ENCODE measurements at places on chromosomes 6 and 20.
A peak's percentile ranks its signal among the peaks of the same experiment; 100 is the strongest.

- peak; percentile 47 for DNase-seq
Observed at GRCh38 chr6:26249957-26250697, 114.9 kb upstream of the BTN3A2 start.

DNA sequence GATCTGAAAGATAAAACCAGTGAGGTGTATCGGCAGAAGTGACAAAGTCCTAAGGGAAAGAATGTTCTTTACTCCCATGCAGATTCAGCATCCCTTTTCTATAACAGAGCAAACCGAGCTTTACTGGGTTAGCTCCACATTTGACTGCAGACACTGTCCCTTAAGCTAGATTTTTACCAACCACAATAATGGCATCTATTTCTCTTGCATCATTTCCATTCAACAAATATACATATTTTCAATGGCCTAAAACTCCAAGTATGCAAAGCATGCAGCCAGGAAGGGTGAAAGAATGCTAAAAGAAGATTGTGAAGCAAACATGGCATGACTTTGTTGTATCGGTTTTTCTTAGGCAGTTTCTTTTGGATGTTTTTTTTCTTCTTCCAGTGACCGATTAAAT lies 255.4 kb downstream of the OGFRL1 start:
- no peak for DNase-seq

GRCh38 chr6:157045831-157046454 lies 268.8 kb downstream of the ARID1B start:
- DNase-seq, result no peak

GRCh38 chr6:92376691-92377090 lies 1042.7 kb downstream of the EPHA7 start:
- no peak for DNase-seq

DNA sequence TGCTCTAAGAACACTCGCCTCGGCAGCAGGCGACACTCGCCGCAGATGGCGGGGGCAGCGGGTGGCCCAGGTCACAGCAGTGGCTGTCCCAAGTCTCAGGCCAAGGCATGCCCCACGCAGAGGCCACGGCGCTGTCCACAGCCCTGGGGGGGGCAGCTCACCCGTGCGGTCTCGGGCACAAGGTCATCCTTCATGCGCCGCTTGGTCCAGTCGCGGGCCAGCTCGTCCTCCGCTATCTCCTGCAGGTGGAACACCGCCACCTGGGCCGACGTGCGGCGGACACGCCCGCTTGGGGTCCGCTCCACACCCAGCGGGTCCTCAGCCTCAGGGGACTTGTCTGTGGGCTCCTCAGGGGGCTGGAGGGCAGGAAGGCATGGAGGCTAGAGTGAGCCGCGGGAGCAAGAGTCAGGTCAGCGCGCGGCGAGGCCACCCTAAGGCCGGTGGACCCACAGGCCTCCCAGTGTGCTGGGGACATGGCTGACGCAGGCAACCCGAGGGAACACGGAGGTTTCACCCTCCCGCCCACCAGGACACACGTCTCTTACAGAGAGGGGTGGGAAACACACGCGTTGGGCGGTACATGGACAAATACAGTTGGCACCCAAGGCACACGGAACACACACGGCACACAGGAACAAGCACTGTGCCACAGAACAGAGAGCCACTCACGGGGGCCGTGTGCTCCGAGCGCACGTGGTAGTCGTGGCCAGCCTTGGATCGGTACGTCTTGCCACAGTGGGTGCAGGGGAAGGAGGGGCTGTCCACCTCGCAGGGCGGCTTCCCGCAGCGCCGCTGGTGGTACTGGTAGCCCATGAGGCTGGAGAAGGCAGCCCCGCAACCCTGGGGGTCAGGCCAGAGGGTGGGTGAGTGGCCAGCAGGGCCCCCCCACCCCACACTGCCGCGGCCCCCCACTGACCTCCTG lies 6.5 kb upstream of the UCKL1 start:
- DNase-seq, result no peak

DNA sequence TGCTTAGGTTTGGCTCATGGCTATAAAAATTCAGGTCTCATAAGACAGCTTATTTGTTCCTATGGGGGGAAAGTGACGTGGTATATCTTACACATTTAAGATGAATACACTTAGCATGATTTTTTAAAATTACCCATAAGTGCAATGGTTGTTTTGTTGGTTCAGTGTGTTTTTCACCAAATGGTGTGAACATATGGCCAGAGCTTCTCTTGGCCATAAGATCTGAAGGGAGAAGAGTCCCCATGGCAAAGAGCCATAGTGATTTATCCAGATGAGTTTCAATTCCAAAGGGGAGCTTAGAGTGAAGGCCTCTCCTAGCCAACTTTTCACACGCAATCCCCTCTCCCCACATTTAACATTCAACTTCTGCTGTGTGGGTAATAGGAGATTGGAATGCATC lies 107.6 kb downstream of the TMEM242 start:
- no peak for DNase-seq

DNA sequence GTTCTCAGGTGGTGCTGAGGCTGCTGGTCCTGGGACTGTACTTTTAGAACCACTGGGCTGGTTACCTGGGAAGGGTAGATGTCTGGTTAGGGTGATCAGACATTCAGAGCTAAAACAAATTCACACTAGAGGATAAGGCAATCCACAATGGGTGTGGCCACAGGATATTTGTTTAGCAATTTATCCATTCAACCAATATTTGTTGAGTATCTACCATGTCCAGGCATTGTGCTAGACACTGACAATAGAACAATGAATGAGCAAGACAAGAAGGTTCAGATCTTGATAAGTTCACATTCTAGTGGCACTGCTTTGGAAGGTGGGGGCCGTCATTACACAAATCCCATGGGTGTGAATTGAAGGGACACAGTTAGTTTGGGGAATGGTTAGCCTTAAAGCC lies 131.7 kb downstream of the BCAS1 start:
- no peak for DNase-seq

GRCh38 chr20:34637245-34638038 lies 39.5 kb downstream of the PIGU start:
- no peak for DNase-seq

GRCh38 chr6:146184701-146185100 lies 155.8 kb downstream of the GRM1 start:
- DNase-seq, result no peak

- no peak for DNase-seq
Observed at GRCh38 chr6:140040396-140040795, 665.9 kb upstream of the CITED2 start.

DNA sequence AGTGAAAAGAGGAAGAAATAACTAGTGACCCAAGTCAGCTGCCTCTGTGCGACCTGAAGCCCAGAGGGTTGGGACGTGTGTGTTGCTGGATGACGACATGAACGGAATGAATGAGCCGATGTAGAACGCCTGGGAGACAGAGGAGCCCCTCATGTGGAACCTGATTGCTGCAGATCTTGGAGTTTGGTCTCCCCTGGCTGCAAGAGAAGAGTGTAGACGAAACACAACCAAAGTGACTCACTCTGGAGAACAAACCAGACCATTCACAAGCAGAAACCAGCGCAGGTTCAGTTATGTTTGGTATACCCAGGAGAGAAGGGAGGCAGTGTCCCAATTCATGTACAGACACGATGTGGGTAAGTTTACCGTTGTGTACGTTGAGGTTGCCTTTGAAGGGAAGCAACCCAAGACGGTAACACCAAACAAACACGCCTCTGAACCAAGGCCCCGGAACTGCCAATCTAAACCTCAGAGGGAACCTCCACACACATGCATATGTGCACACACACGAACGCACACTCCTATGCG lies 265.9 kb downstream of the BMP7 start:
- no peak for DNase-seq

DNA sequence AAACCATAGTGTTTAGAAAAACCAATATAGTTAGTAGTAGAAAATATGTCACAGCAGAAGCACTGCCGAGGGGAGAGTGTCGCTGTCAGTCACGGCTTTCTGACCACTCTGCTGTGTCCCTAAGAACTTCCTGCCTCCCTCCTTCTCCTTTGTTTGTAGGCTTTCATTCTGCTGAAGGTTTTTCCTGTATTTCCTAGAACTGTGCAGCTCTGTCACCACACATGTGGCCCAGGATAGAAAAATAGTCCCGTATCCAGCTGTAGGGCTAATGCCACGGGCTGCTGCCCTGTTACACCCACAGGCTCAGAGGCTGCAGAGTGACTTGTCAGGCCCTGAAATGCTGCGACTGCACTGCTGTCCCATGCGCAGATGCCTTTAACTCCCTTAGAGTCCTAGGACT lies 52.6 kb upstream of the SYNJ2 start:
- DNase-seq, result peak; percentile 26

GRCh38 chr6:113829696-113830045 lies 27.5 kb upstream of the MARCKS start:
- no peak for DNase-seq

- no peak for DNase-seq
Observed at GRCh38 chr6:16420715-16421461, 182.5 kb downstream of the GMPR start.

DNA sequence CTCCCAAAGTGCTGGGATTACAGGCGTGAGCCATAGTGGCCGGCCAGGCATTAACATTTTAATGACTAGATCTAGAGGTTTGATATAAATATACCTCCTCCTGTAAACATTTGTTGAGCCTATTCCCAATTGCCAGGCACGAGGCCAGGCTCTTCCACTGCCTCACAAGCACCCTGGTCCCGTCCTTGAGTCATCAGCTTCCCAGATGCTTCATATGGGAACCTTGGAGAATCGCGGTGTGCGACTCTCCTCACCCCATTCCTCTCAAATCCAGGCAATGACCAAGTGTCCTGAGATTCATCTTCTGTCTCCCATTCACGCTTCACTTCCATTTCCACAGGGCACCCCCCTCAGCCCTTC lies 35.9 kb upstream of the PIM1 start:
- no peak for DNase-seq

DNA sequence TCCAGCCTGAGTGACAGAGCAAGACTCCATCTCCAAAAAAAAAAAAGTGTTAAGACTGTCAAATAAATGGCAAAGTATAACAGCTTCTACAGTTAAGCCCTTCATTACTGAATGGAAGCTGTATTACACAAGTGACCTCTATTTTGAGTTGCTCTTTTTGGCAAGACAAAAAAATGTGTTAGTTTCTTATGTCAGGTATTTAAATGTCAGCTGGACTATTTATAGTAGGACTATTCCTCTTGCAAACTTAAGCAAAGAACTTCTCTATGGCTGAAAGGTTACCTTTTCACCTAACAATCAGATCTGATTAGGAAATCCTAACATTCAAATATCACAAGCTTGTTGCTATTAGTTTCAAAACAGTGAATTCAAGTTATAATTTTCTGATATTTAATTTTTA lies 12.4 kb downstream of the UBE2V1 start:
- no peak for DNase-seq

DNA sequence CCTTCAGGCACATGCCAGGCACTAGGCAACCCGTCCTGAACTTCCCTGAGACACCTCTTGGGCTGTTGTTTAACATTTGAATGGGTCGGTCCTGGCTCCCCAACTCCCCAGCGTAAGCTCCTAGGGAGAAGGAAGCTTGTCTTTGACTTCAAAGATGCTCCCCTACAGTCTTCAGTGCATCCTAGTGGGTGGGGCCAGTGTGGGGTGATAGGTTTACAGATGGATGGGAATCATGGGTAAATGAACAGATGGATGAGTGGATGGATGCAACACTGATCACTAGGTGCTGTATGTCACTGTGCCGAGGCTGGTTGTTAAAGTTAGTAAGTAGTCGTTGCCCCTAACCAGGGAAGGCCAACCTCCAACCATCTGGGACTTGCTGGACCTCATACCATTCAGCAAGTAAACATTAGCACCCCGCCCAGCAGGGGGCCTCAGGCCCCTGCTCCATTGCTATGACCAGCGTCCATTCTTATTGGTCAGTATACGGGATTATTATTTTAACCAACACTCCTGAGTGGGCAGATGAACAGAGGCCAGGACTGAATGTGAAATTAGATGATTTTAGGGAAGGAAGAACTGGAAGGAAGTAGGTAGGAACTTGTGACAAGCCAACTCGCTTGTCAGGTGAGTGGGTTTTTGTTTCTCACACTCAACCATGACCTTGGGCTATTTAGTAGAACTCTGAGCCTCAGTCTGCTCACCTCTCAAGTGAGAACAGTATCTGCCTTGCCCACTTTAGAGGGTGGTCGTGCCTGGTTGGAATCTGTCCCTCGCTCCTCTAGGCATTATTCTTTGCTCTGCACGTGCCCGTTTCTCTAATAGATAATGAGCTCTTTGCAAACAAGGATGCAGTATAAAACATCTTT lies 82.9 kb upstream of the FOXP4 start:
- peak; percentile 69 for DNase-seq

DNA sequence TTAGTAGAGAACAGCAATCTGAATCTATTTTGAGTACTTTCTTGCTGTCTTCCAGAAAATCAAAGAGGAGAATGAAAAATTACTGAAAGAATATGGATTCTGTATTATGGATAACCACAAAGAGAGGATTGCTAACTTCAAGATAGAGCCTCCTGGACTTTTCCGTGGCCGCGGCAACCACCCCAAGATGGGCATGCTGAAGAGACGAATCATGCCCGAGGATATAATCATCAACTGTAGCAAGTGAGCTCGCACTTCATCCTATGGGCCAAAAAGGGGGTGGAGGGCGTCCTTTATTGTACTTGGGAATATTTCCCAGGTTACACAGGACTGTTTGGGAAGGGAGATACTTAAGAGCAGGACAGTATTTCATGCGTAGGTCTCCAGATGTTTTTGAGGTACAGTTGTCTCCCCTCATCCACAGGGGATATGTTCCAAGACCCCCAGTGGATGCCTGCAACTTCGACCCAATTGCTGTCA lies 37.3 kb upstream of the PLCG1 start:
- DNase-seq, result no peak

- no peak for DNase-seq
Observed at GRCh38 chr6:131602781-131603312, 25.2 kb downstream of the MED23 start.

- DNase-seq, result no peak
Observed at GRCh38 chr6:11224966-11225463, 7.5 kb downstream of the NEDD9 start.

- no peak for DNase-seq
Observed at GRCh38 chr6:90458353-90459224, 128.3 kb downstream of the MAP3K7 start.

GRCh38 chr6:140857739-140858380 lies 1274.9 kb upstream of the GJE1 start:
- DNase-seq, result no peak

GRCh38 chr6:29806387-29806786 lies 21.2 kb upstream of the HLA-G start:
- DNase-seq, result no peak

DNA sequence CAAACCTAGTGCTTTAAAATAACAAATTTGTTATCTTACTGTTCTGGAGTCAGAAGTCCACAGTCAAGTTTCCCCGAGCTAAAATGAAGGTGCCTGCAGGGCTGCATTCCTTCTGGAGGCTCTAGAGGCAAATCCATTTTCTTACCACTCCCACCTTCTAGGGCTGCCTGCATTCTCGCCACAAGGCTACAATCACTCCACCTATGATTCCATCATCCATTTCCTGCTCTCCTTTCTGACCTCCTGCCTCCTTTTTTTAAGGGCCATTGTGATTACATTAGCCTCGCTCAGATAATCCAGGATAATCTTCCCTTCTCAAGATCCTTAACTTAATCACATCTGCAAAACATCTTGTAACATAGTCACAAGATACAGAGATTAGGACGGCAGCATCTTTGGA lies 42.4 kb upstream of the SIRT5 start:
- no peak for DNase-seq

- no peak for DNase-seq
Observed at GRCh38 chr20:3494218-3494617, 23.4 kb downstream of the ATRN start.

Measured in endothelial cell (in vitro differentiated cells).